ENCODE measurements at places on chromosomes 3 and 15.

- DNase-seq: no peak
Measured at GRCh38 chr3:141940194-141940776, 63.8 kb downstream of the ATP1B3 start.

GRCh38 chr3:66673293-66673692 lies 172.5 kb upstream of the LRIG1 start:
- DNase-seq: no peak

DNA sequence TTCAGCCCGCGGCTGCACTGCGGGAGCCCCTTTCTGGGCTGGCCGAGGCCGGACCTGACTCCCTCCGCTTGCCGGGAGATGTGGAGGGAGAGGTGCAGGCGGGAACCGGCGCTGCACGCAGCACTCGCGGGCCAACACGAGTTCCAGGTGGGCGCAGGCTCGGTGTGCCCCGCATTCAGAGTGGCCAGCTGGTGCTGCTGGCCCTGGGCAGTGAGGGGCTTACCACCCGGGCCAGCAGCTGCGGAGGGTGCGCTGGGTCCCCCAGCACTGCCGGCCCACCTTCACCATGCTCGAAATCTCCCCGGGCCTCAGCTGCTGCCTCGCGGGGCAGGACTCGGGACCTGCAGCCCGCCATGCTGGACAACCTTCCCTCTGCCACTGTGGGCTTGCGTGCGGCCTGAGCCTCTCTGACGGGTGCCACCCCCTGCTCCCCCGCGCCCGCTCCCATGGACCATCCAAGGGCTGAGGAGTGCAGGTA lies 733.5 kb upstream of the CCDC54 start:
- no peak for DNase-seq

DNA sequence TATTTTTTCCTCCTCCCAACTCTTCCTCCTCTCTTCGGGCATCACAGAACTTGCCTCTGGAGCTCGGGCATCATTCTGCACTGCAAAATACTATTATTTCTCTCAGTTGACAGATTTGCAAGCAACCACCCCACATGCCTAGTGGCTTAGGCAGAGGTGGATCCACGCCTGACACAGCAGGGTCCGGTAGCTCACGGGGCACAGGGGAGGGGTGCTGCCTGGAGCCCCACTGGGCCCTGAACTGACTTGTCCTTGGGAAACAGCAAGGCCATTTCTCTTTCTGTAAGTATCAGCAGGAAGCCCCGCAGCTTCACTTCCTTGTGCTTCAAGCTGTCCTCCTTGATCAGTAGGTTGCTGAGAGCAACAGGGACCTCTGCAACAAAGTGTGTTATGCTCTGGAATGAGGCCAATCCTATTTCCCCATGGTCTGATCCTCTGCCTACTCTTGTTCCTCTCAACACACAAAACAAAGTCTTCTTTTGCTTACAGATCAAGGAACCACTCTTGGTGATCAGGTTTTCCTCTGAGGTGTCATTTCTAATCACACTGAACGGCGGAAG lies 69.1 kb downstream of the FAM174B start:
- no peak for DNase-seq

DNA sequence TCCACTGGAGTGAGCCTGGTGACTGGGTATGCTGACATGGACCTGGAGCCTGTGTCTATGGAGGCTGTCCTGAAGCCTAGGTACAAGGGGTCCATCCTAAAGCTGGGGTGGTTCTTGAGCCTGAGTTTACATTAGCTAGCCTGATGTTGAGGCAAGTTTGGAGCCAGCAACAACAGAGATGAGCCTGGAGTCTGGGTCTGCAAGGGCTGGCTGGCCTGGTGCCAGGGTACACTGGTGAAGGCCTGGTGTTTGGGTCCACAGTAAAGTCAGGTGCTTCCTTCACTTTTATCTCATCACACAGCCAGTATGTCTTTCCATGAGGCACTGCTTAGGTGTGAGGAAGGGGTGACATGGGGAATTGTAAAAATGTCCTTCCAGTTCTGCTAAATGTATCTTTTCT lies 49.5 kb downstream of the TP63 start:
- no peak for DNase-seq

GRCh38 chr3:188827576-188827975 lies 344.2 kb upstream of the TPRG1 start:
- no peak for DNase-seq

GRCh38 chr3:41277790-41278465 lies 78.6 kb downstream of the CTNNB1 start:
- no peak for DNase-seq

DNA sequence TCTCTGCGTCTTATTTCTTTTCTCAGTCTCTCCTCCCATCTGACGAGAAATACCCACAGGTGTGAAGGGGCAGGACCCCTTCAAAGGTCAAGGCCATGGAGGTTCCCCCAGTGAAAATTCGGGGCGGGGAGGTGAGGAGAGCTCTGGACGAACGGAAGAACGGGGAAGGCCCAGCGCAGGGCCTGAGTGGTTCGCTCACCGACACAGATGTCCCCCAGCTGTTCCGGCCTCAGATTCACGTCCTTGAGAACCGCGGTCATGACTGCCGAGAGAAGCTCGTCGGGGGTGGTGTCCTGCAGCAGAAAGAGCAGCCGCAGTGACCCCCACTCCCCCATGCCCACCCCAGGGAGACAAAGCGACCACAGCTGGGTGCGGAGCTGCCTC lies 542 bp downstream of the ACAA1 start:
- DNase-seq: peak; percentile 26

DNA sequence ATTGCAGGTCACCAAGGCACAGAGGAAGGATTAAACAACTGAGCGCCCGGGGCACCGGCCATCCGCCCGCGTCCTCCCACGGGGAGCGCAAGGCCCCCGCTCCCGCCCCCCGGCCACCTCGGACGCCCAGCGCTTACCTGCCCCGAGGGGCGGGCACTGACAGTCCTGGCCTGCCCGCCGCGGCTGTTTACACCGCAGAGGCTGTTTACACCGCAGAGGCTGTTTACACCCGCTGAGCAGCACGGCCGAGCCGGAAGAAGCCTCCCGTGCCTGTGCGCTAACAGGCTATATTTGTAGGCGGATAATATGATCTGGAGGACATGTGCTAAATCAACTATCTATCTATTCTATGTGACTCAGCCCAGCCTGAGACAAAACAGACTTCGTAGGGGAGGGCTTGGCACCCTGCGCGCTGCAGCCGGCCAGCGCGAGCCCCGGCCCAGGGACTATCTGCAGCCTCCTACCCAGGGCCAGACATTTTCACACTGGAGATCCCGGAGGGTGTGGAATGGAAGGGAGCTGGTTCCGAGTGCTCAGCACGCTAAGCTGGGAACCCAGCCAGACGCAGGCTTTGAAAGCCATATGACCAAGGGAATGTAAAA lies at the start of gene LRRC2:
Gene LRRC2 (minus strand): TSS at position 263 of the 602 bp plus-strand sequence. CDS start 14,711 bp downstream, outside the sequence.
- DNase-seq: peak; percentile 29
